ENCODE measurements at places on chromosomes 13 and 19.

DNA sequence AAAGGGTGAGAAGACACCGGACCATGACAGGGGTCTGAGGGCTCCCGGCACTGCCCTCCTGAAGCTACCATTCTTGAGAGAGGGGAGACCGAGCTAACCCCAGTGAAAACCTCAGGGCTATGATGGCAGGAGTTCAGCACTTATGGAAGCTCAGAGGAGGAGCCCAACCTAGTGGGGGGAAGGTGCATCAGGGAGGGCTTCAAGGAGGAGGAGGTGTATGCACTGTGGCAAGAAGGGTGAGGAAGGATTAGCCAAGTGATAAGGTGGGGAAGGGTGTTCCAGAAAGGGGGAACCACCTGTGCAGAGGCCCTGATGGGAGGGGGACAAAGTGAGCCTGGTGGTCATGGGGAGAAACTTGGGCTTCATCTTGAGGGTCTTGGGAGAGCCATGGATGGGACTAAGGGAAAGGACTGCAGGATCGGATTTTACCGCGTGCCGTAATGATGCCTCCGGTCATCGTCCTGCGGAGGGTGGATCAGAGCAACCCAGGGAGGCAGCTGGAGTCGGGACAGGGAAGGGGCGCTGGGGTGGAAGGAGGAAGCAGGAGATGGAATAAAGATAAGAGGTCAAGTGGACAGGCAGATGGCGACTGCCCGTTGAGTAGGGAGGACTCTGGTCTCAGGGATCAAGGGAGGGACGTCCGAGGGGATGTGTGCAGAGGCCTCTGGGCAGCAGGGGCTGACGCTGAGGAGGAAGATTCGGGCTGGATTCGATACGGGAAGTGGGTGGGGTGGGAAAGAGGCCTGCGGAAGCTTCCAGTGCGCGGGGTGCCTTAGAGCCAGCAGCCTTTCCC, 13.3 kb upstream of the PSMD8 start:
- no peak for DNase-seq

DNA sequence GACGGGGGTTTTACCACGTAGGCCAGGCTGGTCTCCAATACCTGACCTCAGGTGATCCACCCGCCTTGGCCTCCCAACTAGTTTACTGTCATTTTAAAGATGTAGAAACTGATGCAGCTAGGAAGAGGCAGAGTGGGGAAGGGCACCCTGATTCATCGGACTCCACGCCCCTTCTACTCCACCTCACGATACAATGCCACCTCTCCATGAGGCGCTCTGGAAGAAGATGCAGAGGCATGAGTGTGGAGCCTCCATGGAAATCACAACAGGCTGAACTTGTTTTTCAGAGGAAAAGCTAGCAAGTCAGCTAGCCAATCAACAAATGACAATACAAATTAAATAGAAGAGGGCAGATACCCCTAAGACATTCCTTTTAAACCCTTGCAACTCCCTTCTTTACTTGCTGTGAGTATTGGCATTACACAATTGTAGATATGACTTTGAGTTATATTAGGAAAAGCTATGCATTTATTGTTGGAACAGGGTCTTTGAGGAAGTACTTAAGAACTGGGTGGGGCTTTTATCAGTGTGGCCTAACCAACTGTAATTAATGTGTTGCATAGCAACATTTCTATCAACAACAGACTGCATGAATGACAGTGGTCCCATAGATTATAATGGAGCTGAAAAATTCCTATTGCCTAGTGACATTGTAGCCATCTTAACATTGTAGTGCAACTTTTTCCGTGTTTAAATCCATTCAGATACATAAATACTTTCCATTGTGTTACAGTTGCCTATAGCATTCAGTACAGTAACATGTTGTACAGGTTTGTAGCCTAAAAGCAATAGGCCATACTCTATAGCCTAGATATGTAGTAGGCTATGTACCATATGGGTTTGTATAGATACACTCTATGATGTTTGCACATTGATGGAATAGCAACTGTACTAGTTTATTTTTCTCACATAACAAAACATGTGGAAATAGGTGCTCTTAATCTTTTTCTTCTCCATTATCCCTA, 17.6 kb downstream of the WDFY2 start:
- no peak for DNase-seq

- no peak for DNase-seq
Observed at GRCh38 chr13:75693227-75693626, 57.1 kb downstream of the LMO7 start.

DNA sequence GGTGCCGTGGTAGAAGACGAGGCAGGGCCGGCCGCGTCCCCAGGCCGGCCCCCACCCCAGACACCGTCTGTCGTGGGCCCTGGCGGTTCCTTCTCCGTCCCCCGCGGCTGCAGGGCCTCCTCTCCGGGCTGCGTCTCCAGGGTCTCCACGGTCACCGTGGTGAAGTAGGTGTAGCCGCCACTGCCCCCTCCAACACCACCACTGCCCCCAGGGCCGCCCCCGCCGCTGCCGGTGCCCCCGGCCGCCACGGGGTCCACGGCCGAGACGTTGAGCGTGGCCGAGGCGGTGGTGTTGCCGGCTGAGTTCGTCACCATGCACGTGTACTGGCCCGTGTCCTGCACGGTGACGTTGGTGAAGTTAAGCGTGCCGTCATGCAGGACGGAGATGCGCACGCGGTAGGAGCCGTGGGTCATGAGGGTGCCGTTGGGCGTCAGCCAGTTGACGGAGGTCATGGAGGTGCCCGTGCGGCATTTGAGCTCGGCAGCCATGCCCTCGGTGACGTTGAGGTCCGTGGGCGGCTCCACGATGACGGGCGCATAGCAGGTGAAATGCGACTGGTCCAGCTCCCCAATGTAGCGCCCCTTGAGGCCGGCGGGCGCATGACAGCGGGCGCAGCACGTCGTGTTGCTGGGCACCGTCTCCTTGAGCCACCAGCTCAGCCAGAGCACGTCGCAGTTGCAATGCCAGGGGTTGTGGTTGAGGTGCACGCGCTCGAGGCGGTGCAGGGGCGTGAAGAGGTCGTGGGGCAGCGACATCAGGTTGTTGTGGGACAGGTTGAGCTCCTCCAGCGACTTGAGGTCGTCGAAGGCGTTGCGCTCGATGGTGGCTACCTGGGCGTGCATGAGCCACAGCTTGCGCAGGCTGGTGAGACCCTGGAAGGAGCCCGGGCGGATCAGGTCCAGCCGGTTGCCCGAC, 4.6 kb upstream of the ASPDH start:
- DNase-seq, result no peak

GRCh38 chr19:35330475-35330874, 1.5 kb downstream of the CD22 start:
- no peak for DNase-seq

- DNase-seq, result no peak
Observed at GRCh38 chr13:41356786-41357185, 45.7 kb downstream of the NAA16 start.

DNA sequence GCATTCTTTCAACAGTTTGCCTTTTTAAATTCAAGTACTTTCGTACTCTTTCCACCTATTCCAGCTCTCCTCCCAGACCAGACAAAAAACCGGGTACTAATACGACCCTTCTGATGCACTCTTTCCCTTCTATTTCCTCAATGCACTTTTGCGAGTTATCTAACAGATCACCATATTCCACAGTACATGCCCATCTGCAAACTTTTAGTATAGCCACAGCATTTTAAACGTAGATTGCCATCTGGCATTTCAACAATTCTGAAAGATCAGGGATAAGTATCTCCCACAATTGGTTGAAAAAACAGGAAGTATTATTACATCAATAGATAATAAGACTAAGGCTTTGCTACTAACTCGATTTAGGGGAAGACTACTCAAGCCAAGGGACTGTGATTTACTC, 31.5 kb downstream of the RBM26 start:
- DNase-seq, result no peak

DNA sequence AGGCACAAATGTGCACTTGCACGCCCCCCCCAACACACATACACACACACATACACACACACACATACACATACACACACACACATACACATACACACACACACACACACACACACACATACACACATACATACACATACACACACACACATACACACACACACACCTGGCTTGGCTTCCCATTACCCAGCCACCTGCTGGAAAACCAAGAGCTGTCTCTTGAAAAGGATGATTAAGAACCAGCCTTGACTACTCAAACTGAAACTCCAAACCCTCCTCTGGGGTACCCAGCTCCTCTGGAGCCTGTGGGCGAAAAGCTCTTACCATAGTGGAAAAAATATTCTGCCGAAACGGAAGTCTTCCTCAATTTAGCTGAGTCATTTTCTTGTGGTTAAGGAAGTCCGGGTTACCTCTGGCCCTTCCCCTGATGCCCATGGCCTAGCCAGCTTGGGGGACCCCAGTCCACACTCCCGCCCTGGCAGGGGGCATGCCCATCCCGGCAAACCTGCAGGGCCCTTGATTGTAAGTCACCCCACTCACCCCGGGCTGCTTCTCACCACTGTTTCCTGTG, 21.9 kb downstream of the CEBPA start:
- no peak for DNase-seq

DNA sequence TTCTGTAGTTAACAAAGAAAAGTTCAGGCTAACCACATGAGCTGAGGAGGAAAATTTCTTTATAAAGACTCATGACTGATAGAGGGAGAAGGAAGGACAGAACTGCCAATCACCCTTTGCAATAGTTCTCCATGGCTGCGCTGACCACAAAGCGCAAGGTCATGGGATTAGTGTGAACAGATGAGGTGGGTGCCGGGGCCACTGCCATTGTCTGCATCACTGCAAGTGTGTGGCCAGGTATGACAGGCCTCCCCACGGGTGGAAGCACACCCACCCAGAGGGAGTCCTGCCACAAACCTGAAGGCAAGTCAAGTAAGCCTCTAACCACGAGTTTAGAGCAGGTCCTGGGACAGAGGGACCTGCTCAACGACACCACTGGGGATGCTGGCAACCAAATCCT, 128.1 kb downstream of the TUBA3C start:
- DNase-seq, result no peak

GRCh38 chr13:74289861-74290773, 155.9 kb upstream of the KLF12 start:
- DNase-seq, result no peak

DNA sequence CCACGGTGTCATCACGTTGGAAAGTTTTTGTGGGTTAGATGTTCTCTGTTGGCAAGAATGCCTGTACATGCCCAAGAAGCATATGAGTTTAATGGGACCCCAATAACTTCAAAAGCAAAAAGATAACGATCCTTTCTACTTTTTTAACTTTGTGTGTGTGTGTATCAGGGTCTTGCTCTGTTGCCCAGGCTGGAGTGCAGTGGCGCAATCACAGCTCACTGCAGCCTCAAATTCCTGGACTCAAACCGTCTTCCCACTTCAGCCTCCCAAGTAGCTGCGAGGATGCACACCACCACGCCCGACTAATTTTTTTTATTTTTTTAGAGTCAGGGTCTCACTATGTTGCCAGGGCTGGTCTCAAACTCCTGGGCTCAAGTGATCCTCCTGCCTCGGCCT, 34.3 kb upstream of the TPM4 start:
- DNase-seq, result no peak

GRCh38 chr13:114013336-114013735, 39.5 kb upstream of the C13orf46 start:
- no peak for DNase-seq

GRCh38 chr13:95714142-95714832, 37.3 kb downstream of the DNAJC3 start:
- no peak for DNase-seq

DNA sequence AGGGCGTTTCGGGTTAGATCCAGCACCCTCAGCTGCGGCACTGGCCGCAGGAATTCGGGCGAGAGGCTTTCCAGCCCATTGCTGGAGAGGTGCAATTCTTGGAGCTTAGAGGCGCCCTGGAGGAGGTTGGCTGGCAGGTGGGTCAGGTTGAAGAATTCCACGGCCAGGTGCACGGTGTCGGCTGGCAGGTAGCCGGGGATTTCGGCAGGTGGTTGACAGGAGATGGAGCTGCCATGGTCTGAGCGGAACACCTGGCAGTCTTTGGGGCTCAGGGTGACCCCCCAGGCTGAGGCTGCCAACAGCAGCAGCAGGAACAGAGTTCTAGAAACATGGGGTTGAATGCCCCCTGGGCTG, 1.3 kb downstream of the LRG1 start:
- no peak for DNase-seq

GRCh38 chr19:38255383-38256014, 675 bp downstream of the PPP1R14A start:
- no peak for DNase-seq

DNA sequence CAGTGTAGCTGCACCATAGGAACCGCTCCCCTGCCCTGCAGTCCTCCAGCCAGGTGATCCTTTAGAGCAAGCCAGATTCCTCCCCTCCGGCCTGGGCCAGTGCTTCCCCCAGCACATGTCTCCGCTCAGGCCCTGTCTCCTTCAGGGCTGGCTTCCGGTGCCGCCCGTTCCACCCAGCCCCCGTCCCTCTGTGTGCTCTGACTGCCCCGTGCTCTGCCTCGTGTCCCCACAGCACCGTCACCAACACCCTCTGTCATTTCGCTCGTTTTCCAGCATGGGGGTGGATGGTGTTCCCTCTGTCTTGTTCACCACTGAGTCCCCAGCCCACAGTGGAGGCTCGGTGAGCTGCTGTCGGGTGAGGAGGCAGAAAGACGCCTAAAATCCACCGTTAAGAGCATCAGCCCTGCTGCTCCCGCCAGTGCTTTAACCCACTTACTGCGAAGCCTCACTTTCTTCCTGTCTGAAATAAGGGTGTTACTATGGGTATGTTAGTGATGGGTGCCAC, 54.5 kb downstream of the TSSK6 start:
- DNase-seq, result no peak

- DNase-seq, result no peak
Observed at GRCh38 chr19:41872775-41873647, 4.1 kb upstream of the CD79A start.
